ENCODE measurements at places on chromosomes 1 and 21. TPM values are rescaled to one million over a fixed set of nuclear protein-coding genes. Genes with fewer than 3 reads are reported as not detected.

ANXA9 gene
- 0.95 TPM for total RNA-seq

SYPL2 gene
- 0.12 TPM for total RNA-seq

ZNF683 gene
- not detected for total RNA-seq

OLFML2B gene
- total RNA-seq: 0.53 TPM

ADCY10 gene
- total RNA-seq: 0.38 TPM

FTCD gene
- total RNA-seq: not detected

MRAP gene
- total RNA-seq: not detected

RIPPLY3 gene
- 0.59 TPM for total RNA-seq

CCDC17 gene
- total RNA-seq: 0.29 TPM

ACTA1 gene
- total RNA-seq: 0.21 TPM

HSPA6 gene
- total RNA-seq: 1.4 TPM

COL24A1 gene
- not detected for total RNA-seq

C8A gene
- not detected for total RNA-seq

UBL4B gene
- not detected for total RNA-seq

NUAK2 gene
- 28.4 TPM for total RNA-seq

ADAM30 gene
- total RNA-seq: not detected

ALX3 gene
- total RNA-seq: not detected

OR2M3 gene
- not detected for total RNA-seq

HSD17B7 gene
- total RNA-seq: 8.3 TPM

ACTL8 gene
- 1.8 TPM for total RNA-seq

RSPH1 gene
- 0.93 TPM for total RNA-seq

IL19 gene
- total RNA-seq: not detected

NIBAN1 gene
- 0.81 TPM for total RNA-seq

DEGS1 gene
- total RNA-seq: 139 TPM

MX2 gene
- total RNA-seq: not detected

NRAS gene
- total RNA-seq: 28.8 TPM

C8B gene
- not detected for total RNA-seq

CYP4X1 gene
- total RNA-seq: not detected

VHLL gene
- total RNA-seq: not detected

STPG1 gene
- total RNA-seq: 6.9 TPM

CFAP74 gene
- total RNA-seq: not detected

S100A7A gene
- not detected for total RNA-seq

GUCA2B gene
- total RNA-seq: not detected

CFAP57 gene
- 0.33 TPM for total RNA-seq

TSEN15 gene
- 29.8 TPM for total RNA-seq

KPRP gene
- total RNA-seq: not detected

PAX7 gene
- 0.78 TPM for total RNA-seq

VANGL2 gene
- 0.55 TPM for total RNA-seq

MARK1 gene
- 0.32 TPM for total RNA-seq

EFHD2 gene
- total RNA-seq: 284 TPM

COL18A1 gene
- total RNA-seq: 144 TPM

PLPPR5 gene
- not detected for total RNA-seq

ZSWIM5 gene
- 0.64 TPM for total RNA-seq

CHIA gene
- total RNA-seq: not detected

Measured in A549 treated with Hydrocortisone at 1 μM for 4 hours (cell line).